ENCODE measurements at places on chromosomes 2 and 18. TPM values are rescaled to one million over a fixed set of nuclear protein-coding genes. Genes with fewer than 3 reads are reported as not detected.

The MOCOS gene
- 1.4 TPM for polyA plus RNA-seq

The SERPINB13 gene
- polyA plus RNA-seq: not detected

The CYB5A gene
- polyA plus RNA-seq: 290 TPM

The LBX2 gene
- polyA plus RNA-seq: 7.9 TPM

The IL37 gene
- not detected for polyA plus RNA-seq

The DGUOK gene
- 62.8 TPM for polyA plus RNA-seq

The VSNL1 gene
- polyA plus RNA-seq: 3.7 TPM

The PTRHD1 gene
- 34.4 TPM for polyA plus RNA-seq

The WDPCP gene
- polyA plus RNA-seq: 8.1 TPM

The DSC2 gene
- 35.1 TPM for polyA plus RNA-seq

All from renal pelvis (tissue), 12 donors.